ENCODE measurements at places on chromosomes 6 and 20.

- no peak for DNase-seq
These were observed 153.8 kb upstream of the IRAK1BP1 start for GRCh38 chr6:78713564-78713963.

DNA sequence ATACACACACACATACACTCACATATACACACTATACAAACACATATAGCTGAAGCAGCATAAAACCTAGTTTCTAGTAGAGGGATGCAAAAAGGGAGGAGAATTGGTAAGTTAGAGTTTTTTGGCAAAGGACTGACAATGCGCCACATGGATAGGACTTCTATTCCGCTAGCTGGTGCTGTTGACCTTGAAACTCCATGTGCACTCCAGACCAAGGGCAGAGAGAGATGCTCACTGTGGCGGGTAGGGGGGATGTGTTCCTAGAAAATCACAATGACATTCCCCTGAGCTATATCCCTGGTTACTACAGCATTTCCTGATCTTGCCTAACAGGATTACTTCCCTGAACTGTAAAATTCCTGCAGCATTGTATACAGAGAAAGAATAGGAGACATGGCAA, 19.2 kb downstream of the MICA start:
- DNase-seq: no peak

- DNase-seq: no peak
These were observed 23.0 kb downstream of the USP49 start for GRCh38 chr6:41872147-41872546.

- DNase-seq: no peak
These were observed 77.6 kb downstream of the TPBG start for GRCh38 chr6:82441047-82441855.

GRCh38 chr20:33373735-33374605, 27.3 kb downstream of the CDK5RAP1 start:
- no peak for DNase-seq

- no peak for DNase-seq
These were observed 4.1 kb upstream of the DLL1 start for GRCh38 chr6:170294813-170295509.

GRCh38 chr6:34657307-34657978, 39.1 kb downstream of the ILRUN start:
- no peak for DNase-seq
